ENCODE measurements at places on chromosomes 6 and 20.
A peak's percentile ranks its signal among the peaks of the same experiment; 100 is the strongest.

DNA sequence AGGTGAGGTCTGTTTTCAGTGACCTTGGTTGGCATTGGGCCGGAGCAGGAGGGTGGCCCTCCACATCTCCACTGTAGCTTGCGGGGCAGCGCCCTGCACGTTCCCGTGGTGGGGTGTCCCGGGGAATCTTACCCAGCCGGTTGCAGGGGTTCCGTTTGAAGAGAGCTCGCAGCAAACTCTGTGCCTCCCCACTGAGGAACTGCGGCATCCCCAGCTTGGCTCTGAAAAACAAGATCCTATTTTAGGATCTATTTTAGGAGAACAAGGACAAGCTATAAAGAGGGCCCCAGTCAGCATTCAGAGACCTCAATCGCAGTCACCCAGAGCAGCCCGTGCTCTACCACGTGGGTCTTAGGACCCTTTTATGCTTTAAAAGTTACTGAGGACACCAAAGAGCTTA lies 97.8 kb downstream of the RAMACL start:
- DNase-seq, result no peak

DNA sequence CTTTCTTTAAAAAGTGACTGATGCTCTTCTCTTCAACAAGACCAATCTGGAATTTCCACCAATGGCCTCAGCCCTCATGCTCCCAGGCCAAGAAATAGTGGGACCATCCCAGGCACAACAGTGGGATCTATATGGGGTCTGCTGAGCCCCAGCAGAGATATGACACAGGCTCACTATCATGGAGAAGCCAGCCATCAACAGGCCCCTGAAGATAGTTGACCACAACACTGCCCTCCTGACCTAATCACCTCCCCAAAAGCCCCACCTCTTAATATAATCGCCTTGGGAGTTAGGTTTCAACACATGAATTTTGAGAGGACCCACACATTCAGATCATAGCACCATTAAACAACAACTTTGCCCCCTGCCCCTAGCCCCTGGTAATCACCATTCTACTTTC lies 16.8 kb upstream of the MCM3 start:
- DNase-seq, result no peak

DNA sequence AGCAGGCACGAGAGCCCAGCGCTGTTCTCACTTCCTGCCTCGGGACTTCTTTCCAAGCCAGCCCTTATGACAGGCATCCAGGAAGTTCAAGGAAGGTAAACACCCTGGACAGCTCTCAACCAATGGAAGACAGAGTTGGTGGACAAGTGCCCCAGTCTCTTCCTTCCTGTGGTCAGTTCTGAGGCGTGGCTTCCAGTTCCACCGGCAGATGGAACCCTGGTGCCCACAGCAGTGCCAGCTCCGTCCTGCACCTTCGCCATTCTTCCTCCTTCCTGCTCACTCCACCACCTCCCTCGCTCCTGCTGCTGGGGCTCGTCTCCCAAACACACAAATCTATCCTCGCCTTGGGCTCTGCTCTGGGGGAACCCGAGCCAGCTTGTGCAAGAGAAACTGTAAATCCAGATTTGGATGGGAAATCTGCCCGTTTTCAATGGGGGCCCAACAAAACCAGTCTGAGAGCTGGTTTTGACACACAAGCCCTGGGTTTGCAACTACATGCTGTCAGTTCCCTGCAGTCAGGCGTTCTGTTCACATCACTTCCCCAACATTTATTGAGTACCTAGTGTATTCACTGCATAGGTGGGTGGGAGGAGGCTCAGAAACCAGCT lies 162.7 kb downstream of the GRM4 start:
- no peak for DNase-seq

DNA sequence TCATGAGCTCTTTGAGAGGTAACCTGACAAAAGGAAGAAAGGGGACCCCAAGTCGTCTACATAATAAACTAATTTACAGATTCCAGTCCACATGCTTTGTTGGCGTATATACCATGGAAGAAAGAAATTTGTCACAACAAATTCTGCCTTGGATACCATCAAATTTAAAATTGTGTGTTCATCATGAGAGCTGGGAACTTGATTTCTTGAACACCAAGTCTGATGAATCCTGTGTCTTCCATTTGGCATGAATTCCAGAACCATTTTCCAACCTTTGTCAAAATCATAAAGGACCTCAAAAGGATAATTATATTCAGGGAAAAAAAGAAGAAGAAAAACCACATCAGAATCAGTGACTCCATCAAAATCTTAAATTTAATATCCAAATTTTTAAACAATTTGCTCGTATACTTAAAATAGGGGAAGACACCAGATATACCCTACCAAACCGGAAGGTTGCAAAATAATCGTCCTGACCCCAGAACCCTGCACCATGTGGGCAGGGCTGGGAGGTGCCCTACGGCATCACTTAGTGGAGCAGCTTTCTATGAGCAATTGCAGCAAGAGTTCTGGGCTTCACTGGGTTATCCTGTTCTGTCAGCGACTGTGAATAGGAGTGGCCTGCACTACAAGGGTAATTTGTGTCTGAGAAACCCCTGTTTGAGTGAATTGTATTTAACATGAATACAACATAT lies 74.1 kb upstream of the INSM1 start:
- no peak for DNase-seq

DNA sequence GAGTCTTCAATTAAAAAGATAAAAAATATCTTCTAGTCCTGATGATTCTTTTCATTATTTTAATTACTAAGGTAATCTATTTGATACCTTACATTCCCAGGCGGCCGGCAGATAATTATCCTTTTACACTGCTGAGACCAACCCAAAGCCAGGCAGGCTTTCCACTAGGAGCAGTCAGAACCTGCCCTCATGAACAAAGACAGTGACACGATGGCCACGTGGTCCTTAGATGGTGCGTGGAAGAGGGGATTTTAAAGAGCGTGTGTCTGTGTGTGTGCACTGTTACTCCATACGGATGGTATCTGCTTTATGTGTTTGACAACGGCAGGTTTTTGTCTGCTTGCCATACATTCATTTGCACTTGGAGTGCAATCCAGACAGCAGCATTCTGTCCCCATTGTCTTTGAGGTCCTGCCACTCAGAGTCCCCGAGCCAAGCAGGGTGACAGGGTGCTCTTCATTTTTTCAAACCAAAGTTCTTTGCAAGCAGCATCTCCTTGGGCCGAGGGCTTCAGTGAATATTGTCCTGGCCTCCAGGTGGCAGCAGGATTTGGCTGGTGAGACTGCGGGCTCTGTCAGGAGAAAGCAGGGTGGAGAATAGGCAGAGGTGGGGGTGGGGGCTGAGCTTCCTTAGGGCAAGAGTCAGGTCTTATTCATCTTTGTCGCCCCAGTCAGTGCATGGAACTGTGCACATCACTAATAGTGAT lies 260.5 kb downstream of the NRN1 start:
- peak; percentile 31 for DNase-seq

DNA sequence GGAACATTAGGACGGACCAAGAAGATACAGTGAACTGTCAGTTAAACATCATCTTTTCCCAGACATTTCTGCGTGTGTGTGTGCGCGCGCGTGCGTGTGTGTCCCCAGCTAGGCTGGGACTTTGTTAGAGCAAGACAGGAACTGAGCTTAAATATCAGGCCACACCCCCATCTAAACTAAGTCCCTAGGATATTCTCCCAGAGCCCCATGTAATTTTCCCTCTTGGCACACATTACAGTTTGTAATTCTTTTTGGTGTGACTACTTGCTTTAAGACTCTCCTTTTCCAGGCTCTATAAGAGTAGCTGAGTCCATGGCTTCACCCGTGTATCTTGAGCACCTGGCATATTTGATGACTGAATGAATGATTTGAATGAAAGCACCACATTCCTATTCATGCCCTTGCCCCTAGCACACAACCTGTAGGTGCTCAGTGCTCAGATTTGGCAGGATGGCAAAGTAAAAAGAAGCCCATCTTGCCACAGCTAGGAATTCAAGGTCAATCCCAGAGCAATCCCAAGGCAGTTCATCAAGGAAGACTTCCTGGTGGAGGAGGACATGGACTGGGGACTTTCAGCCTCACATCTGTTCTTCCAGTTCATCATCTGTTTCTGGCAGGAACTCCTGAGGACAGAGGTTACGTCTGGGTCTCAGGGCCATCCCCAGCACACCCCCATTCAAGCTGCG lies 69.2 kb downstream of the MRPL14 start:
- no peak for DNase-seq

DNA sequence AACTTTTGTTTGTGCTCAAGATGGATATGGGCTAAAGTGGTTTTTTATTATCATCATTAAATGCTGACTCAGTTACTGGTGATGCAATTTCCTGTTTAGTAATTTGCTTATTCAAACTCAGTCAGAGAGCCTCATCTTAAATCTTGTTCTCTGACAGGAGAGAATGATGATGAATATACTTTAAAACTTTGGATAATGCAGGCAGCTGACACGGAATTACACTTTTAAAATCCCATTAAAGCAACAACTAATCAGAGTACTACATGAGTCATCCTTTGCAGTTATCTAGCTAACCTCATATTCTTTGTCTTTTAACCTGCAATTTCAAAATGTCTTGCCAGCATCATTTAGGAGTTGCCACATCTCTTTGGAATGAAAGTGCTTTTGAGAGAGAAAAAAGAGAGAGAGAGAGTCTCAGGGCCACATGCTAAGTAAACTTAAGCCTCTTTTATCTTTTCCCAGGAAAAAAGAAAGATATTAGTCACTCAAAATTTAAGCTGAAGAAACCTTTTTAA lies 9.2 kb upstream of the C6orf141 start:
- DNase-seq, result no peak

GRCh38 chr6:113137426-113137825 lies 719.7 kb upstream of the MARCKS start:
- DNase-seq, result peak; percentile 72

DNA sequence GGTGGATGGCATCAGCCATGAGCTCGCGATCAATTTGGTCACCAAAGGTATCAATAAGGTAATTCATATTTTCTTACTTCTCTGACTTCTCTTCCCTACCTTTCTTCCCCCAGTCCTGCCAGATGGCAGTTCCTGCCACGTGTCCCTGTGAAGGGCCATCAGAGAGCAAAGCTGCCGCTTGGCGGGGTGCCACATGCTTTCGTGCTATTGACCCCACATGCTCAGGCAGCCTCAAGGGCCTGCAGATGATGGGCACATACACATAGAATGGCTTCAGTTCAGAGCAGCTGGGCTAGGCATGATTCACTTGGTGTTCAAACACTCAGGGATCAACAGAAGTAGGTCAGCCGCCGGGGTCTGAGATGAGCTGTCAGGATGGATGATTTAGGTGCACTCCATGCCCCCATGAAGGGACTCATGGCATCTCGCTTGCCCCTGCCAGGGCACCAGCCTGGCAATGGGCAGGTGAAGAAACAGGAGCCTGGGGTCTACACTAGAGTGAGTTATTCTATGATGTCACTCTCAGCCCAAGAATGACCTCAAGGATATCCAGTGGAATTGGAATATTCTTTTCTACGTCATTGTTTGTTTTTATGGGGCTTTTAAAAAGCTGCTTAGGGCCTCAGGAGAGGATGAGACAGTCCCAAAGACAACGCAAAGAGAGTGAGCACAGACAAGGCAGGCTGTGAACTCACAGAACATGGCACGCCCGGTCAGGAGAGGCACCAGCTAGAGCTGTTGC lies 25.5 kb downstream of the BANF2 start:
- DNase-seq, result no peak

- DNase-seq, result no peak
These were observed 20.3 kb upstream of the KCNK16 start for GRCh38 chr6:39342692-39343395.

DNA sequence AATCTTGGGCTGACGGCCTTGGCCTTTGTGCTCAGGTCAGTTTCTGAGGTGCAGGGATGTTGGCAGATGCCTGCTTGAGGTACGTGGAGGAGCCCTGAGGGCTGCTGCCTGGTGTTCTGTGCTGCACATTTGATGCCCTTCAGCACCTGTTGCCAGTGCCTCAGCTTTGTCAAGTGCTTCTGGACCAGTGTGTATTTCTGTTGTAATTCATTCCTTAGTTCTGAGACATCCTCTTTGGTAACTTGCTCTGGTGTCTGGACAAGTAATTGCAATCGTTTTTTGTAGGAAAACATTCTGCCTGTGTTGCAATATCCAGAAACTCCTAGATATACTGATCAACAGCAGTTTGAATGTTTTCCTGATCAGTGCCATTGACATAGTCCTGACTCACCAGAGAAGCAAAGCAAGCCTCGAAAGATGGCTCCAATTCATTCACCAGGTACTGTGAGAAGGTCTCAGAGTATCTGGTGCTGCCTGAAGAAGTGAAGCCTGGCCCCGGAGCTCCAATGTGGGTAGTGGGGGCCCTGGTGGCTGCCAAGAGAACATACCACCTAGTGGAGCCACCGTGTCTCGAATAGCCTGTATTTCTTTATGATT lies 26.7 kb downstream of the ZNF337 start:
- peak; percentile 15 for DNase-seq

GRCh38 chr20:51076786-51077685 lies 54.1 kb upstream of the KCNG1 start:
- no peak for DNase-seq

GRCh38 chr6:121347484-121347883 lies 13.2 kb upstream of the TBC1D32 start:
- no peak for DNase-seq

DNA sequence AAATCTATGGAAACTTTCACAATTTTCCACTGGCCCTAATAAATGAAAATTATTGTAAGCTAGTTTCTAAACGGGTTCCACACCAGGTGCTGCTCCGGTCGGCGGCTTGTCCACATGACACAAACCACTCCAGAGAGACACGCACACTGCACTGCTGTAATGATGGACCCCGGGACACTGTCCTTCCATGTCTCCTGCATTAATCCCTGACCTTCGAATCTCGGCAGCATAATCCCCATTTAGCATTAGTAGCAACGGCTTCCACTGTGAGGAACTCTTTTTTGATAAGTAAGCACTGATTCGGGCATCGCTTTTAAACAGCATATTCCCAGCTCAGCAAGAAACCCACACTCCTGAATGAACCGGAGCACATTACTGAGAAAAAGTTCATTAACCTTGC lies 43.5 kb downstream of the INSM1 start:
- DNase-seq, result no peak

DNA sequence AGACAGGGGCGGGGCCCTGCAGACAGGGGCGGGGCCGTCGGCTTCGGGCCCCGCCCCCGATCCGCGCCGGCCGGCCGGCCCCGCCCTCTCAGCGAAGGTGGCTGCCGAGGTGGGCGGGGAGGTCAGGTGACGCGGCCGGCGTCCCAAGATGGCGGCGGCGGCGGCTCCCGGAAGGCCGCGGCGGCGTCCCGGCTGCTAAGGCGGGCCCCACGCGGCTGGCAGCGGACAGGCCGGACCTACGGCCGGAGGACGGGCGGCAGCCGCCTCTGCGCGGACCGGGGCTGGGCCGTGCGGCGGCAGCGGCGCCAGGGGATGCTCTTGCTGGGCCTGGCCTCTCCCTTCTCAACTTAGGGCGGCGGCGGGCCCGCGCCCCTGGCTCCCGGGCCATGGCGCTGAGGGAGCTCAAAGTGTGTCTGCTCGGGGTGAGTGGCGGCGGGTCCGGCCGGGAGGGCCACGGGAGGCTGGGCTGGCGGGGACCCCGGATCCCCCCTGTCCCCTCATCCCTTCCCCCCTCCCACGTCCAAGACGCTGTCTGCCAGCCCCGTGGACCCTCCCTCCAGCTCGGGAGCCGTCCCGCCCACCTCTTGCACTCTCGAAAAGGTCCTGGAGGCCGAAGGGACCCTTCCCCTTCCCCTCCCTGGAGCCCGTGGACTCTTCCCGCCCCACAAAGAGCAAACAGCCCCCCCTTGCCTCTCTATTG lies at the start of gene RAB22A:
Gene RAB22A, plus strand, starts transcription at position 125 of the 700 bp plus-strand sequence. Its CDS starts 262 bp downstream, at position 387.
- DNase-seq, result peak; percentile 87

- DNase-seq, result no peak
These were observed 247.2 kb downstream of the TTLL2 start for GRCh38 chr6:167572106-167572505.

All from endothelial cell (in vitro differentiated cells).